ENCODE measurements at places on chromosomes 12 and 14. TPM values are rescaled to one million over a fixed set of nuclear protein-coding genes. Genes with fewer than 3 reads are reported as not detected.

- no peaks in the 10 kb centered on the region for H3K36me3 ChIP-seq
- H3K4me3 ChIP-seq, result no peak overlapping the region
- no peaks in the 10 kb centered on the region for H3K27me3 ChIP-seq
- H3K4me1 ChIP-seq, result peaks cover 31% of the 10 kb centered on the region
These were observed 6.3 kb downstream of the EVL start for GRCh38 chr14:100071545-100071944.

GRCh38 chr12:108090932-108091678, 38.0 kb upstream of the WSCD2 start:
- H3K4me1 ChIP-seq, result 0 out of 3 replicates have a peak, but pooled peaks cover 2% of the 10 kb centered on the region
- H3K27me3 ChIP-seq, result peaks cover 9% of the 10 kb centered on the region
- H3K4me3 ChIP-seq, result no peak overlapping the region
- no peaks in the 10 kb centered on the region for H3K36me3 ChIP-seq
- no peak for DNase-seq
- no peak overlapping the region for H3K27ac ChIP-seq

The HOXC4 gene
- total RNA-seq, result 1.1 TPM

DNA sequence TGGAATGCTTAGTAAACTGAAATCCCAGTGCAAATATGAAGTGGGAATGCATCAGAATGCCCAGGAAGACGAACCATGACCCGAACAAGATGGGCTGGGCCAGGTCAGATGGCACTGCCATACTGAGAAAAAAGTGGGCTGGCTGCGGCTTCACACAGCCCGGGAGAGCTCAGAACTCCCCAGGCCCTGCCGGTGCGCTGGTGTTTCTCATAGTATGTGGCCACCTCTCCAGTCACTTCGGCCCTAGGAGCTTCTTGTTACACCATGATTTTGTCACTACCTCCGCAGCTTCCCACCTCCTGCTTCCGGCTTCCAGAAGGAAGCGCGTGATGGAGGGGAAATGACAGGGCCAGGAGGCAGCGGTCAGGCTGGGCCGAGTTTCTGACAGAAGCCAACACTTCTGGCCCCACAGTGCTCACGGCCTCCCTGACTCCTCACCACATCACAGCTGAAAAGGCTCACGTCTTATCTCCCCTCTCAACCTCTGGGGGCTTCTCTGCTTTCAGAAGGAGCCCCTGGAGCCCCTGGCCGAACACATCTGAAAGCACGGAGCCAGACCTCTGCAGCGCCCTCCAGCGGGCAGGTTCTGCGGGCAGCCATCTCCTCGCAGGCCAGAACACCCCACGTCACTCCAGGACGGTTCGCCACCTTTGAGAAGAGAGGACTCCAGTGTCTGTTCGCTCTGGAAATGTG, 30.7 kb downstream of the DAD1 start:
- no peak overlapping the region for H3K4me3 ChIP-seq
- H3K36me3 ChIP-seq, result no peaks in the 10 kb centered on the region
- H3K27me3 ChIP-seq, result no peaks in the 10 kb centered on the region
- peak; percentile 30 for DNase-seq
- H3K4me1 ChIP-seq, result peaks cover 33% of the 10 kb centered on the region

The GNG2 gene
- 0.18 TPM for total RNA-seq

DNA sequence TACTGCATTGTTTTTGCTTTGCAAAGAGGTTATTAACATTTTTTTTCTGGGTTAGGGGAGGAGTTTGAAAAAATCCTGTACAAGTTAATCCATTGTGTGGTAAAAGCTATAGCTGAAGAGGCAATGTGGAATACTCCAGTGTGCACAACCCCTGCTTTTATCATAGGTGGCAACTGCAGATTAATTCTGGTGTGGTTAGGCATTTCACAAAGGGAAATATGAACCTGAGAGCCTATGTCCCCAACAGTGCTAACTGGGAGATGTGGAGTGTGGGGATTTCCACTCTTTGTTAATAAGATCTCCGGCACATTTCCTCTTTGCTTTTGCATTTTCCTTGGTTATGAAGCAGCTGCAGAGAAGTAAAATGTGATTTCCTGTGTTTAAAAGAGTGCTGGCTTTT, 33.6 kb downstream of the PRORP start:
- H3K27ac ChIP-seq, result no peak overlapping the region
- no peaks in the 10 kb centered on the region for H3K27me3 ChIP-seq
- no peak for DNase-seq
- no peak overlapping the region for H3K4me3 ChIP-seq

The RPGRIP1 gene
- 0.31 TPM for total RNA-seq

DNA sequence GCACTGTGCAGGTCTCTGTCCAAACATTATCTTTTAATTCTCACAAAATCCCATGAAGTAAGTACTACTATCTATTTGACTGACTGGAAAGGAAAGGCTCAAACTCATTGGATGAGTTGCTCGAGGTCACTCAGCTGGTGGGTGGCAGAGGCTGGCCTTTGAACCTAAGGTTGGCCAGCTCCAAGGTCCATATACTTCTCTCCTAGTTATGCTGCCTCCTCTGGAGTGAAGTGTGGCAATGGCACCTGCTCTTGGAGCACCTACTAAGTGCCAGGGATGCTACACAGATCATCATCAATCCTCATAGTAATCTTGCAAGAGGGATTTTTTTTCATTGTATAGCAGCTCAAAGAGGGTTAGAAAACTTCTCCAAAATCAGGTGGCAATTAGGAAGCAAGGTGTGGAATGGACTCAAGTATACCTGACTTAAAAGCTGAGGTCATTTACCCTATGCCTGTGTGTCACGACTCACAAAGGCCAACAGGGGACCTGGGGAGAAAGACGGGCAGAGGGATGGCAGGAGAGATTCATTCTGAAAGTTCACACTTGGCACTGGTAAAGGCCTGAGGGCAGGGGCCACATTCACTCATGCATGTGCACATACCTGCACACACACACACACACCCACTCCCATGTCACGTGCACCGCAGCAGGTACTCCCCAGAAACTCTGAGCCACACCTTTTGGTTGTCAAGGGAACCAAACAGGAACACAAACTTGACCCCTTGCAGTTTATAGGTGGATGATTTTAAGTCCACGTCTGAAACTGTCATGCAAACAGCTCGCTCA, 146.4 kb downstream of the FOXN3 start:
- no peaks in the 10 kb centered on the region for H3K4me1 ChIP-seq
- no peak overlapping the region for H3K4me3 ChIP-seq
- no peak overlapping the region for H3K27ac ChIP-seq
- no peaks in the 10 kb centered on the region for H3K27me3 ChIP-seq
- DNase-seq, result no peak

- no peak for DNase-seq
- no peaks in the 10 kb centered on the region for H3K27me3 ChIP-seq
- H3K4me3 ChIP-seq, result no peak overlapping the region
- no peaks in the 10 kb centered on the region for H3K4me1 ChIP-seq
- H3K27ac ChIP-seq, result no peak overlapping the region
These were observed 223.3 kb downstream of the RGS6 start for GRCh38 chr14:72155379-72155993.

The DHRS2 gene
- 62.9 TPM for total RNA-seq

The GZMB gene
- 1.2 TPM for total RNA-seq

DNA sequence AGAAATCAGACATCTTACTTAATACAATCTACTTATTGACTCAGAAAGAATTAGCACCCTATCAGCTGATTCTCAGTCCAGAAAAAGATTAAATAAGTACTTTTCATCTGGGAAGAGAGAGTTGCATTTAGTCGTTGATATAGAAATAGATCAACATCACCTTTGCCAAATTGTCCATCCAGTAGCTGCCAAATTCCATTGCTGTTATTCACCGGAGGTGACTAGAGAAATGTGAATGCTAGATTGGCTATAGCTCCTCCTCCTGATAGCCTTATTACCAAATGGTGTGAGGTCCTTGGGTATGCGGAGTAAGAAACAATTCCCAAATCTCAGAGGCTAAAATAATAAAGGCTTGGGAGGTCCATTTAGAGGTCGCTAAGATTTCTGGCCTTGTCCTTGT, 723.3 kb upstream of the FLRT2 start:
- no peaks in the 10 kb centered on the region for H3K4me1 ChIP-seq
- H3K36me3 ChIP-seq, result no peaks in the 10 kb centered on the region
- no peaks in the 10 kb centered on the region for H3K27me3 ChIP-seq
- H3K27ac ChIP-seq, result no peak overlapping the region
- no peak for DNase-seq
- no peak overlapping the region for H3K4me3 ChIP-seq

The OAS2 gene
- total RNA-seq, result 0.13 TPM

DNA sequence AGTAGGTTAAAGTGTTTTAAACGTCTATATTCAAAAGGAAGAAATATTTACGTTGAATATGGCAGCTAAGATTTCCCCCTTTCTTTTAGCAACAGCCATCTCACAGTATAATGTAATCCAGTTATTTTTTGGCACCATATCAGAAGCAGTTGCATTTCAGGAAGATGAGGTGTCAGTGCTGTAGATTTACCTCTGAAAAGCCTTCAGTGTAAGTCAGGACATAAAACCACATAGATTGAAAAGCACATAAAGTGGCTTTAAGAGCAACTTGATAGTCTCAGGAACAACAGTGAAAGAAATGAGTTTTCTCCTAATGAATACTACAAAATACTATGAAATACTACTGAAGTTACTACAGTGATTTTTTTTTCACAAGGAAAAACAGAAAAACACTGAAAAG, 6.9 kb downstream of the MLH3 start:
- H3K4me1 ChIP-seq, result no peaks in the 10 kb centered on the region
- no peak overlapping the region for H3K4me3 ChIP-seq
- DNase-seq, result no peak
- no peaks in the 10 kb centered on the region for H3K27me3 ChIP-seq
- H3K27ac ChIP-seq, result no peak overlapping the region

The DTX1 gene
- not detected for total RNA-seq

The UNC79 gene
- 0.04 TPM for total RNA-seq

DNA sequence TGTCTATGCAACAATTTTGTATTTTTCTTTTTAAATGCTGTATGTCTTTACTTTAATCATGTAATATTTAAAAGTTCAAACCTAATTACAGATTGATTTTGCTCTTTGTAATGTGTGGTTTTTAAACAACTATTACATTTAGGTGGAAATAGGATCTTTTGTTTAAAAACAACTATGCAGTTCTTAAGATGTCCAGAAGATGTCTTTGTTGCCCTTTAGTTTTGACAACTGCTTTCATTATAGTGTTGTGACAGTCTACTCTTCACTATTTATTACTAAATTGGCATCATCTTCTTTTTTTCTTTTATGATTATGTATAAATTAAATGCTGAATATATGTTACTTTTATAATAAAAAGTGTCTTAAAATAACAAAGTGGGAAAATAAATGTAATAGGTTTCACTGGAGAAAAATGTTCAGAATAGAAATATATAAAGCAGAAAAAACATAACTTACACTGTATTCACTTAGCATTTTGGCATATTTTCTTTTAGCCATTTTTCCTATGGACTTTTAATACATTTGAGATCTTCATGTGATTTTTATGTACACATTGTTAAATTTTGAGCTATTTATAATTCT, 27.1 kb upstream of the PCNX4 start:
- H3K27ac ChIP-seq, result no peak overlapping the region
- H3K4me1 ChIP-seq, result no peaks in the 10 kb centered on the region
- H3K36me3 ChIP-seq, result no peaks in the 10 kb centered on the region
- no peak overlapping the region for H3K4me3 ChIP-seq

The WNT1 gene
- total RNA-seq, result not detected

- no peaks in the 10 kb centered on the region for H3K27me3 ChIP-seq
- no peak for DNase-seq
- H3K4me3 ChIP-seq, result no peak overlapping the region
- H3K36me3 ChIP-seq, result peaks cover 38% of the 10 kb centered on the region
- no peak overlapping the region for H3K27ac ChIP-seq
These were observed 57.9 kb downstream of the GPR68 start for GRCh38 chr14:91186515-91187066.

DNA sequence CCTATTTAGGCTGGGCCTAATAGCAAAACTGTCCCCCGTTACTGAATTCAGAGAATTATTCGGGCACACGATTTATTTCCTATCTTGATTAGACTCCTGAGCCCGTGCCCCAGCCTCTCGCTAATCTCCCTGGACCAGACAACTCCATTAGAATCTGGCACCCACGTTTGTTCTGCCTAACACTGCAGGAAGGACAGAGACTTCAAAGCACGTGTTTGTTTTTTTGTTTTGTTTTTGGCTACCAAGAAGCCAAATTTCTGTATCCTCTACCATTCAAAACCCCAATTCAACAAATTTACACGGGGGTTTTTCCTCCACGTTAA, 4.8 kb downstream of the USP44 start:
- no peaks in the 10 kb centered on the region for H3K4me1 ChIP-seq
- no peak overlapping the region for H3K27ac ChIP-seq
- no peaks in the 10 kb centered on the region for H3K36me3 ChIP-seq

DNA sequence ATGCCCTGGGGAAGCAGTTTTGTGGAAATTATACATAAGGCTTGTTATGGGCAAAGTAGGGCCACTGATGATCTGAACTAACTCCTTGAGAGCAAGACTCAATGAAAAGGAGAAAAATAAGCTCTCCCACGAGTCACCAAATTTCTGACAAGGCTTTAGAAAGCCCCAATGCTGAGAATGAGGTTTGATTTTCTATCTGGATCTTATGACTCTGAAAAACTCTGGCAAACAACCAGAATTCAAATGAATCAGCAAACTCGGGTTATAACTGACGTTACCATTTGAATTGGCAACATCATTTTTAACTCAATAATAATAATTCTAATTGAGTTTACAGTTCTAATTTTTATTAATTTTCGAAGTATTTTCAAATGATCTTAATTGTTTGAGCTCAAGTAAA, 79.1 kb downstream of the KCNK10 start:
- H3K27ac ChIP-seq, result no peak overlapping the region
- peaks cover 10% of the 10 kb centered on the region for H3K27me3 ChIP-seq
- no peak for DNase-seq
- no peaks in the 10 kb centered on the region for H3K4me1 ChIP-seq
- H3K36me3 ChIP-seq, result no peaks in the 10 kb centered on the region

DNA sequence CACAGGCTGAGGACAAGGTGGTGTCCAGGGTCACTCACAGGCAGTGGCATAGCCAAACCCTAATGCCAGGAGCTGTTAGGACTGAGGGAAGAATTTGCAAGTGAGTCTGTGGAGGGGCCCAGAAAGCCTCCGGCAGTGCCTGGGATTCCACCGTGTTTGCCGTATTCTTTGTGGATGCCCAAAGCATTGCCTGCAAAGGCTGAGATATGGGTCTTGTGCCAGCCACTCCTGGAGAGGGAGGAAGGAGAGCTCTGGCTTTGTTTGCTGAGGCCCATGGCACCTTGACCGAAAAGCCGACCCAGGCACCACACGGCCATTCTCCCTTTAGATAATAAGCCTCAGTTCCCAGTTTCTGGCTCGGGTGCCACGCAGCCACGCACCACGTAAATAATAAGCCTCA, 35.8 kb upstream of the GALNT9 start:
- DNase-seq, result no peak
- H3K4me3 ChIP-seq, result no peak overlapping the region
- no peaks in the 10 kb centered on the region for H3K36me3 ChIP-seq
- H3K27ac ChIP-seq, result no peak overlapping the region
- H3K4me1 ChIP-seq, result no peaks in the 10 kb centered on the region
- H3K27me3 ChIP-seq, result peaks cover 62% of the 10 kb centered on the region

The WNT5B gene
- total RNA-seq, result 18.4 TPM
